ENCODE measurements at places on chromosomes 16 and 17.

GRCh38 chr17:48002916-48003416 is 32.1 kb downstream of the CDK5RAP3 start:
- DNase-seq, result no peak

- DNase-seq, result no peak
These were observed 683.1 kb upstream of the SALL1 start for GRCh38 chr16:51834133-51834532.

DNA sequence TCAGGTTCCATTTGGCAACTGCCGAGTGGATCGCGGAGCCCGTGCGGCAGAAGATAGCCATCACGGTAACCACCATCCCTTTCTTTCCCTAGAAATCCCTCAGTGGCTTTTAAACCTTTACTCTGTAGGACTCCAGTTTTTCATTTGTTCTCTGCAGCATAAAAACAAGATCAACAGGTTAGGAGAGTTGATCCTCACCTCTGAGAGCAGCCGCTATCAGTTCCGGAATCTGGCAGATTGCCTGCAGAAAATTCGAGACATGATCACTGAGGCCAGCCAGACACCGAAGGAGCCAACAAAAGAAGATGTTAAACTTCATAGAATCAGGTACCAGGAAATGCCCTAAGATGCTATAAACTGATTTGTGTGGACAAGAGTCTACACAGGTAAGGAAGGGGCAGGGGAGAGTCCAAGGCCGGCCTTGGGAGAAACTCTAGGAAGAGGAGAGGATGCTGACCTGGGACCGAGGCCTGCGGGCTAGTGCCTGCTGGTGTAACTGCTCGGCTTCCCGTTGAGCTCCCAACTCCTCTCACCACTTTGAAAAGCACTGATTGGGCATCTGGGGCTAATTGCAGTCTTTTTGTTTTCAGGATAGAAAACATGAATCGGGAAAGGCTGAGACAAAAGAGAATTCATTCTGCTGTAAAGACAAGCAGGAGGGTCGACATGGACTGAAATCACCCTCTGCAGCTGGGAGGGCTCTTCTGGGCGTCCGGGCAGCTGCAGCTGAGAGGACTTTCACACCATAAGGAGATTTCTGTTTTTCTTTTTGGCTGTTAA is 8.1 kb downstream of the MRPL58 start:
- no peak for DNase-seq

GRCh38 chr17:4504188-4504587 is 5.5 kb downstream of the SPNS2 start:
- DNase-seq, result no peak

DNA sequence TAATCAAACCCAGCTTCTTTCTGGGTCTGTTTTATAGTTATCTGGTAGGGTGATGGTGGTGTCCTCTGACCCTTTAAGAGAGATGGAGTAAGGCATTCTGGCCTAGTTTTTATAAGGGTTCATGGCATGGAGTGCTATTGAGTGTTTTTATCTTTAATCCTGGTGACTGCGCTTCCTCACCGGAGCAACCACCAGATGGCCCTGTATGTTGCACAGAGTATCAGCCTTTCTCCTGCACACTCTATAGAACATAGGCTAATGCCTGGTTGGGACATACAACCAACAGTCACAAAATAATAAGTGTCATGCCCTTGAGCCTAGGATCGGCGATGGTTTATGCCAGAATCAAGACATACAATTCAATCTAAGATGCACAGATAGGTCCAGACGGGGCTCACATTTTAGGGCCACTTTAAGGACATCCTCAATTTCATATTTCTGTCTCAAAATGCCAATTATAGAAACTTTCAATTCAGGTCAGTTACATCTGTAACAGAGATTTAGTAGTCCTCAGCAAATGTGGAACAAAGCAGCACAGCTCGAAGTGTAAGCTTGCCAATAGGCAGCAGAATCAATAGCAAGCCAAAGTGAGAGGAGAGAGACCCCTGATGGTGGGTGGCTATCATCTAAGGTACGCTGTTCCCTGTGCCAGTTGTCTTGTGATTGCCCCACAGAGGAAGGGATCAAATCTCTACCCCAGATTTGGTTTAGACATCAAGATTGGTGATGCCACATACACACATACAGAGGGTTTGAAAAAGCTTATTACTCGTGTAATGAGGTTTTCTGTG is 37.2 kb upstream of the HOXB9 start:
- DNase-seq, result no peak

DNA sequence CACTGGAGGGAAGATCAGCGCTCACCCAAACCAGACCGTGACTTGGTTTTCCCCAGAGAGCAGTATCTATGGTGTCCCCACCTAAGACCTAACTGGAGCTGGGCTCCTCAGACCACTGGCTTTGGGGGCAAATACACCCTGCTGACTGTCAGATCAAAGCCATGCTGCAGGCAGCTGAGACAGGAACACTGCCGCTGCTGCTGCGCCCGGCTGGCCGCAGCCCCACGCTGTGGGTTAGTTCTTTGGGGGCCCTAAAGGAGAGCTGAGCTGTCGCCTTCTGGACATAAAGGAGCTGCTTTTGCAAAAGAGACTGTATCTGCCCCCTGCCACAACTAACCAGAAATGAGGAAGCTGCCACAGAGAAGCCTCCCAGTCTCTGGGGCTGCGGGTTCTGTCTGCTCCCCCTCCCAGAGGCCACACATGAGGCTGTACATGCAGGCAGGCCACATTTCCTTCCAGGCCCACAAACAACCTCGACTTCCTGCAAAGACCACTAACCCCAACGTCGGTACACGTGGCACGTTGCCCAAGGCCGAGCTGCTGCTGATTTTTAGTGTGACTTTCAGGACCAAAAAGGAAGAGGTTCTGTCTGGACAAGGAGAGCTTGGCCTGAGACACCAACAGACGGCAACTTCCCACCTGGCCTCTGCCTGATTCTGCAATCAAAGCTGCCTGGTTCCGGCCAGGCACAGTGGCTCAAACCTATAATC is 18.2 kb upstream of the ABR start:
- DNase-seq, result peak; percentile 79

DNA sequence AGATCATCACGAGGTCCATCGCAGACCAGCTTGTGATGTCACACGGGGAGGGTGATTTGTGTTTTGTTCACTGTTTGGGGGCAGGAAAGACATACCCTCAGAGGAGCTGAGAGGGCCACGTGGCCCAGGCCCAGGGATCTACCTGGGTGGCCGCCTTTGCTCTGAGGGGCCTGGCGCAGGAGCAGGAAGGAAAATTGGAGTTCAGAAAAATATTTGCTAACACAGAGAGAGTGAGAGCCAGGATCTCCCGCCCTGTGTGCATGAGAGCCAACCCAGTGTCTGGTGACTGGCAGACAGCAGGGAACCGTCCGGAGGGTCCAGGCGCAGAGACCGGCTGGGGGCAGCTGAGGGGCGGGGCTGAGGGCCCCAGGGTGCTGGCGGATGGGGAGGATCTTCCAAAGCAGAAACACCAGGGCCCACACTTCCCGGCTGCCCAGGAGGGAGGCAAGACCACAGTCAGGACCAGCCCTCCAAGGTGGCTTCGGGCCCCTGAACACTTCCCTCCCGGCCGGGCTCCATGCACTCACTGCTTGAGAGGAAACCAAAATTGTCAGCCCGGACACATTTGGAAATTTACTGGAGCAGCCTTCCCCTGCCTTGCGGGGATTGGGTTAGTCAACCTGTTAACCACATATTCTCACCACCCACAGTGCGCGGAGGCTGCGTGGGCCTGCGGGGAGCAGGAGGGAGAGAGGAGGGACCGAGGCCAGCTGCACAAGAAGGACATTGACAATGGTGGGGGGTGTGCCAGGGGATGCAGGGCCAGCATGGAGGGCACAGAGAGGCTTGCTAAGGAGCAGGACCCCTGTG is 52.6 kb downstream of the RBFOX3 start:
- DNase-seq, result no peak

GRCh38 chr16:27723711-27724481 is 174.0 kb downstream of the KATNIP start:
- DNase-seq, result no peak

DNA sequence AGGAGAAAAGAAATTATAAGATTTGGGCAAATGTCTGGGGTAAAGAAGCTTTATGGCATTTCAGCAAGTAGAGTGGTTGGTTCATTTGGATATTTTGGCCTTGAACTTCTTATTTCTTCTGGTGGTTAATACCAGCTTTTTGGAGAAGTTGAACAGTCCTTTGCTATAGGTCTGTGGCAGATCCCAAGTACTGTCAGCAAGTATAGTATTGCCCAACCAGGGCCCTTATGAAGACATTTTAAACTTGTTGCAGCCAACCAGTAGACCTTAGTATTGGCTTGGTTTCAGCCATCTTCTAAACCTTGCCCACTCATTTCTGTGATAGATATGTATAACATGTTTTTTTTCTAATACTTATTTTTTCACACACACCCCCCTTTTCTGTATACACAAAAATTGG is 2.2 kb downstream of the SP2 start:
- no peak for DNase-seq

GRCh38 chr17:18980682-18981334 is 23.8 kb downstream of the FAM83G start:
- no peak for DNase-seq

GRCh38 chr17:28740406-28741357 is 3.1 kb upstream of the TRAF4 start:
- no peak for DNase-seq

GRCh38 chr17:4008441-4009185 is 44.4 kb upstream of the ATP2A3 start:
- DNase-seq, result no peak

DNA sequence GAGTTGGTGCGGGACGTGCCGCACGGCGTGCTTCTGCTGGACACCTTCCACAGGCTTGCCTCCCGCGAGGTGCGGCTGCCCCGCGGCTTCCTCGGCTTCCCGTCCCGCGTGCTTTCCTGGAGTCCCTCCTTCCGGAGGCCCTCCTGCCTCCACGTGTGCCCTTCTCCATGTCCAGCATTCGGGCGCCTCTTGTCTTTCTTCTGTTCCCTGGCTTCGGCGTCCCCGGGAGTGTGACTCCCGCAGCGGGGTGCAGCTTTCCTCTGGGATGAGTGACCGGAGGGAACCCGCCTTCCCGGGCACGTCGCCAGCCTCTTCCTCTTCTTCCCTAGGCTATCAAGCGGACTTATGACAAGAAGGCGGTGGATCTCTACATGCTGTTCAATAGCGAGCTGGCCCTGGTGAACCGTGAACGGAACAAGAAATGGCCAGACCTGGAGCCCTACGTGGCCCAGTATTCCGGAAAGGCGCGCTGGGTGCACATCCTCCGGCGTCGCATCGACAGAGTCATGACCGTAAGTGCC is 23.0 kb downstream of the DNAH2 start:
- no peak for DNase-seq

DNA sequence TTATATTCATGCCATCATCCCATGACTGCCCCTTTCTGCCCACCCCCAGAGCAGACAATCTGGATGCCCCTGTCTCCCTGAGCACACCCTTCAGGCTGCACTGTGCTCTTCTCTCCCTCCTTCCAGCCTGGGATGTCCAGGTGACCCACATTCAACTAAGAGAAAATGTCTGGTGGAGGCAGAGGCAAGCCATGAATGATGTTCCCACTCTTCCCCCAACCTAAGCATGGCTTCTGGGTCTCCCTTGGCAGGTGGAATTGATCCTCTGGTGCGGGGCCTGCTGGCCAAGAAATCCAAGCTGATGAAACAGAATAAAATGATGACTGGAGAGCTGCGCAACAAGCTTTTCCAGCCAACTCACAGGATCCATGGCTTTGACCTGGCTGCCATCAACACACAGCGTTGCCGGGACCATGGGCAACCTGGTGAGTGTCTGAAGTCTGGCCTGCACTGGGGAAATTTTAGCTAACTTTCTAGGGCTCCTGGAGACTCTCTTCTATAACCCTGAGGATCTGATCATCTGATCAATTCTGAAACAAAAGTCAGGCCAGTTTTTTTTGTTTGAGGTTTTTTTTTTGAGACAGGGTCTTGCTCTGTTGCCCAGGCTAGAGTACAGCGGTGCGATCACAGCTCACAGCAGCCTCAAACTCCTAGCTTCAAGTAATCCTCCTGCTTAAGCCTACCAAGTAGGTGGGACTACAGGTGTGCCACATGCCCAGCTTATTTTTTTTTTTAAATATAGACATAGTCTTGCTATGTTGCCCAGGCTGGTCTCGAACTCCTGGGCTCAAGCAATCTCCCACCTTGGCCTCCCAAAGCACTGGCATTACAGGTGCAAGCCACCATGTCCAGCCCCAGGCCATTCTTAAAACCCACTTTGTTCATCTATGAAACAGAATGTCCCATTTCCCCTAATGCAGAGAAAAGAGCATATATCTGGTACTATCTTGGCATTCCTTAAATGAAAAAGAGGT is 14.5 kb downstream of the MPO start:
- no peak for DNase-seq

DNA sequence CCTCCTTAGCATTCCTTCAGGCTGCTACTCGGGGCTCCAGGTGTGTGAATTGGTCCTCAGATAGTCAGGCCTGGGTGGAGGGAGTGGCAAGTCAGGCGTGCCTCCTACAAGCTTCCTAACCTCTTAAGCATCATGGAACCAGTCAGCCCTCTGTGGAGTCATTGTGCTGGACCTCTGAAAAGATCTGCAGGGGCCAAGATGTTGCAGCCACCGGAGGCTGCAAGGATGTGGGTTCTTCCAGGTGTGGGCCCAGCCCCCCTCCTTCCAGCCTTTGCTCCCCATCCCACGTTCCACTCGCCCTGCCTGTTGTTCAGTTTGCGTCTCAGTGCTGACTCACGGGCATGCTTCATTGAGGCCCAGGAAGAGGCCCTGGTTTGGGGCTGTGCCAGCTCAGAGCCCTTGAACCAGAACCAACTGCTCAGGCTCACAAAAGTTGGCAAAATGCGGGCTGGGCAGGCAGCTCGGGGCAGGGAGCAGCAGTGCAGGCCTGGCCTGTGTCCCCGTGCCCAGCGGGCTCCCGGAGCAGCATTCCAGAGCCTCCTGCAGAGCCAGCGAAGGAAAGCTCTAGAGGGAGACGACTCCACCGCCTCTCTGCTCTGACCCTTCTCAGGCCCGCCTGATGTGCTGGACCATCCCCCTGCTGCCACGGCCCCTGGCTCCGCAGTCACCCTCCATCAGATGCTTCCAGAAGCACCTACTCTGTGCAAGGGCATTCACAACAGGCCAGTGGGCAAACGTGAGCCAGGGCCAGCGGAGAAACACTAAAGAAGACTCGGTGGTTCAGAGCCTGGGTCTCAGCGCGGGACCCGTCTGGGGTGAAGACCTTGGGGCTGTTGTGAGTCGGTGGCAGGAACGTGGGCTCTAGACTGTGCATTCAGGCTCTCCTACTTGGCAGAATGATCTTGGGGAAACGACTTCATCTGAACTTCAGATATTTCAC is 7.5 kb downstream of the LDHD start:
- DNase-seq, result peak; percentile 27

GRCh38 chr17:81222906-81223761 is at the start of gene CEP131:
Gene CEP131 (minus strand): TSS chr17:81222965. CDS start chr17:81220056, 2,909 bp downstream.
- peak; percentile 100 for DNase-seq

Measured in memory B cell (primary cell).